ENCODE measurements at places on chromosomes 4 and X.

DNA sequence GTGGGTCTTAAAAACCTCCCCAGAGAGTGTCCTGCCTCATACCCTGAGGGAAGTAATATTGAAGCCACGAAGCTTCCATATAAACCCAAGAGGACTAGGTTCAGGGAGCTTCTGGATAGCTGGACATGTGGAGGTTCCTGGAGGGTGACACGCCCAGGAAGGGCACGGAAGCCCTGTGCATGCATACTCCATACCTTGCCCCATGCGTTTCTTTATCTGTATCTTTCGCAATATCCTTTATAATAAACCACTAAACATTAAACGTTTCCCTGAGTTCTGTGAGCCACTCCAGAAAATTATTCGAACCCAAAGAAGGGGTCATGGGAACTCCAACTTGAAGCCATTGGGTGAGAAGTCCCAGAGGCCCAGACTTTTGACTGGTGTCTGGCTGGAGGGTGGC, 45.7 kb upstream of the HPF1 start:
- DNase-seq, result no peak

DNA sequence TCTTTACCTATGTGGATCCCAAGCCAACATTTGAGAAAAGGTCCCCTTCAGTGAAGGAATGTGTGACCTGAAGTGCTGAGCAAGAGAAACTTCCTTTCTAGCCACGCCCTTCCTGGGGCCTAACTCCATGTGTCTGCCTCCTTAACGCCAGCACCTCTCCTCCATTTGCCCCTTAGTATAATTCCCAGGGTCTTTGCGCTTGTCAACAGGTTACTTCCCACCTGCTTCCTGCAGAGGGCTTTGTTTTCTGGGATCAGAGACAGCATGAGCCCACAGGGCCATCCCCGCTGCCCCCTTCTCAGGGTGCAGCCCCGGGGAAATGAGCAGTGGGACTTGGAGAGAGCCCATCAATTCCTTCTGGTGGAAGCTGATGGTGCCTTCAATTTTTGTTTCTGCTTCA, 45.9 kb upstream of the DRD5 start:
- DNase-seq, result no peak

- DNase-seq, result no peak
Measured at GRCh38 chr4:26529479-26529878, 39.2 kb upstream of the CCKAR start.

GRCh38 chr4:2172161-2172560, 69.8 kb downstream of the HAUS3 start:
- DNase-seq, result no peak

DNA sequence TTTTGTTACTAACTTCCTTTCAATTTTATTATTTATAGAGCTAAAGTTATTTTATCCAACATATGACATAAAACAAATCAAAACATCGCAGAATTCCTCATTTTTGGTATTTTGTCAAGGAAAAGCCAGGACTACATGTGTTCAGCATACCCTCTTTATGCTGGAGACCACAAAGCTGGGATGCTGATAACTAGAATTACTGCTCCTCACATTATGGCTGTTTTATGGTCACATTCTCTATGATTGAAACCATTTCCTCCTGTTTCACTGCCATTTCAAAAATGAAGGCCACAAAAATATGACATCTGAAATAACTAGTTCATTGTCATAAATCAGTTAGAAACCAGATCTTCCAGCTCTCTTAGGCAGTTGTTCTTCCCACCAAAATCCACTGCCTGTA, 41.7 kb downstream of the KLHL34 start:
- DNase-seq, result no peak

GRCh38 chrX:140167551-140167950, 202.2 kb upstream of the CXorf66 start:
- DNase-seq, result no peak

DNA sequence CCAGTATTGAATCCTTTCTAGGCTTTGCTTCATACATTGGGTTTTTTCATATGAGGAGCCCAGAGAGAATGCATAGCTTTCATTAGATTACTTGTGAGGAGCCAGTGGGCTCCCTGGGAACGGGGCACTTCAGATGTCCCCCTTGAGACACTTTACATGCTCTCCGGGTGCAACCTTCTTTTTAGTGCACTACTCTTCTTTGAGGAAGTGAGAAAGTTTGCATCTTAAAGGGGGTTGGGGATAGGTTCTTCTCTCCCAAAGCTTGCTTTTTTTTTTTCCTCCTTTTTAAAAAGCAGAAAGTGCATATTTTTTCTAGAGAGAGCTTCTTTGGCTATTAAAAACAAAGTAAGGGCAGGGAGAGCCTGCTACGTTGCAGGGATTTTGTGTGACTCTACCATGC, 4.3 kb downstream of the HADH start:
- DNase-seq, result no peak

DNA sequence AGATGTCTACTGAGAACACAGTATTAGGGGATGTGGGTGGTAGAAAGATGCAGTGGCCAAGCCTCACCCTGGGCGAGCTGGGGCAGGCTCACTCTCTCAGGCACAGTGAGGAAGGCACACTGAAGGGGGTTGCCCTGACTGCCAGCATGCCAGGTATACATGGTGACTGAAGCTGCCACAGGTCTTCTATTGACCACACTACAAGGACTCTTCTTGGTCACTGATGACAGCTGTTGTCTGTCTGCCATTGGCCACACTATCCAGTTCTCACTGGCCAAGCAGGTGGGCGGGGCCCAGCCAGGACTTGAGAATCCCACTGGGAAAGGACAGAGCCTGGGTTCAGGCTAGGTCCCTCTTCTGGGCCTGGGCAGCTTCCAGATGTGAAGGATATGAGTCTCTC, 39.7 kb upstream of the TBC1D14 start:
- DNase-seq, result no peak

- no peak for DNase-seq
Measured at GRCh38 chr4:182831376-182831775, 85.8 kb downstream of the DCTD start.

GRCh38 chr4:83947125-83947829, 411.4 kb downstream of the GPAT3 start:
- no peak for DNase-seq

DNA sequence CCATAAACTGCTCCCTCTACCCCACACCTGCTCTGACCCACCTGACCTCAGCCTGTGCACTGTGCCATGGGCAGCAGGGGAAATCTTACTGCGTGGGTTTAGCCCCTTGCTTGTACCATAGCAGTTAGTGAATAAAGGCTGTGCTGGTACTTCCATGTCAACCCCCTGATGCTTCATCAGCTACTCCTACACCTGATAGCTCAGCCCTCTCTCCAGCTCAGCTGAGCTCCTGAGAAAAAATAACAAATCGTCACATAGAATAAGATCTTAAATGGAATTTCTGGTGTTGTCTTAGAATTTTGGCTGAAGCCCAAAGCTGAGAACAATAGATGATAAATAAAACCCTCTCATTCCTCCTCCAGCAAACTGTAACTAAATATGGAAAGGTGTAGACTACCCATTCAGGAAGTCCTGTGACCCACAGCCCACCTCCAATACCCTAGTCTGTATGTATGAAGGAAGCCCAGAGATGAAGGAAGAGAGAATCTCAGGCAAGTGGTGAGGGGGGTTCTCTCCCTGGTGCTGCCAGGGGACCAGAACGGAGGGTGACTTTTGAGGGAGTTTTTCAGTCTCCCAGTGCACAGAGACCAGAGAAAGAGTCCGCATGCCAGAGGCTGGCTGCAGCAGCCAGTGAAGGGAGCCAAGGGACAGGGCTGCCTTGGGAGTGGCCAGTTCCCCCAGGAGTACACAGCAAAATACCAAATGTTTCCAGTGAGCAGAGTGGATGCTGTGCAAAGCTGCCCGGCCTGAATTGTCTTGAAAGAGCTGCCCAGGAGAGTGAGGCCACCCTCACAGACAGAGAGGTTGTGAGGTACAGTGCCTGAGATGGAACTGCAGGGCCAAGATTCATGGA, 227.3 kb downstream of the QDPR start:
- no peak for DNase-seq

GRCh38 chr4:129379429-129379828, 283.5 kb downstream of the C4orf33 start:
- DNase-seq, result no peak

DNA sequence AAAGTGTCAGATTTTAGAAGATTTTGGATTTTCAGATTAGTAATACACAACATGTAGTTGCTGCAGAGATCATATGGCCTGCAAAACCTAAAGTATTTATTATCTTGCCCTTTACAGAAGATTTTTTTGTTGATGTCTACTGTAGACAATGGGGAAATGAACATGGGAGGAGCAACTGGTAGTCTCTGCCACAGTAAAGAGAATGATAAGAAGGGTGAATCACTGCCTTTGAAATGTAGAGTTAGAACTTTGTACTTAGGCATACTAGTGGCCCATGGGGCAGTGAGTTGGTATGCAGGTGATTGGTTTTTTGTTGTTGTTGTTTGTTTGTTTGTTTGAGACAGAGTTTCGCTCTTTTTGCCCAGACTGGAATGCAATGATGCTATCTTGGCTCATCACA, 50.1 kb downstream of the GAB1 start:
- DNase-seq, result no peak

- DNase-seq, result no peak
Measured at GRCh38 chr4:94536649-94537469, 85.1 kb downstream of the PDLIM5 start.

DNA sequence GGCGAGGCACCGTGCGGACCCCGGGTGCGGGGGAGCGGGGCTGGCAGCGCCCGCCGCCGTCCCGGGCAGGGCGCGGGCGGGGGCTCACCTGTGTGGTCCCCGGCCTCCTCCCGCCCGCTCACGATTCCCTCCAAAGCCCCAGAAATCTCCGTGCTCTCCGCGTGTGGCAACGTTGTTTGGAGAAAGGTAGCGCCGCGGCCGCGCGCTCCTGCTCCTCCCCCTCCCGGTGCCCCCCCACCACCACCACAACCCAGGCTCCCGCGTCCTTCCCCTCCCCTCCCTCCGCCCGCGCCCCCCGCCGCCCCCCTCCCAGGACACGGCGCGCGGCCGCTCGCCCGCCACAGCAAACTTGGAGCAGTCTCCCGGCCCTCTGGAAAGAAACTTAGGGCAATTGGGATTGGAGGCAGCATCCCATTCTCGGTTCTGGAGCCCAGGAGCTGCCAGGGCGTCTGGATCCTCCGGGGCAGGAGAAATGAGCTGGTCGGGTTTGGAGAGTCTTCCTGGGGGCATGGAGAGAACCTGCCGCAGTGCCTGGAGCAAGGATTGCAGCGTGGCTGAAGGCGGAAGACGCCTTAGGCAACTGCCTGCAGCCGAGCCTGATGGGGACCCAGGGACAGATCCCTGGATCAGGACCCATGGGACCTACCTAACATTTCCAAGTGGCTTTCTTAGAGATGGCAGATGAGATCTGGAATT, 855 bp downstream of the KLF3 start:
- peak; percentile 67 for DNase-seq

GRCh38 chr4:84803116-84803515, 163.4 kb downstream of the WDFY3 start:
- DNase-seq, result no peak

- peak; percentile 46 for DNase-seq
Measured at GRCh38 chr4:185966997-185967775, 101.8 kb upstream of the TLR3 start.

DNA sequence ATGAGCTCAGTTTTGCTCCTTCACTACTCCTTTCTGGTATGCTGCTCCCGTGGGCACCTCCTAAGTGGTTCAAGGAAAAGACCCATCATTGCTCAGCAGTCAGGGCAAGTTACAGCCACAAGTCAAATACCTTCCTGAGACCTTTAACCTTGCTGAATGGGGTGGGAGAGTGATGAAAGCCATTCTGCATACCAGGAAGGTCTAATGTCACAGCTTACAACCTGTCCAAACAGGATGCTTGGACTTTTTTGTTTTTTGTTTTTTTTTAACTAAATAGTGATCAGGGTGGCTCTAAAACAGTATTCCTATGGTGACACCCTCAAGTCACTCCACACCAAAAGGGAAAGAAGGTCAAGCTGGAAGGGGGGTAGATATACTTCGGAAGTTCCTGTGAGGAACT, 93.1 kb downstream of the GPC3 start:
- DNase-seq, result no peak

DNA sequence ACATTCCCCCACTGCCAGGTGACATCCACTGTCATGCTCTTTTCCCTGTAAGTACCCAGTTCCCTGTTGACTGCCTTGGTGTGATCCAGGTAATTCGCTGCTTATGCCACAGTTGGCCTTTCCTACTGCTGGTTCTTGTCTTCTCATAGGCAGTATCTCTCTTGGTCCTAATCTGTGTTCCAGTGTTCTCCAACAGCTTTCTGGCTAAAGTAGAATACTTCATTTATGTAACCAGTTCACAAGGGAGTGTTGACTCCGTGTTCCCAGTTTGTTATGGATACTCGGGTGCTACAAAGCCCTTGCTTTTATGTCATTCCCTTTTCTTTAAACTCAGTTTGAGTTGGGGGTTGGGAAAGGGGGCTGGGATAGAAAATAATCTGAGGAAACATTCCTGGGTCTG, 98.4 kb downstream of the RS1 start:
- DNase-seq, result no peak

GRCh38 chr4:174040287-174040686, 243.2 kb downstream of the FBXO8 start:
- no peak for DNase-seq

Data from adipocyte (in vitro differentiated cells).